ENCODE measurements at places on chromosomes 16 and 17.
A peak's percentile ranks its signal among the peaks of the same experiment; 100 is the strongest.

GRCh38 chr16:17362183-17362582, 108.6 kb downstream of the XYLT1 start:
- no peak for DNase-seq

DNA sequence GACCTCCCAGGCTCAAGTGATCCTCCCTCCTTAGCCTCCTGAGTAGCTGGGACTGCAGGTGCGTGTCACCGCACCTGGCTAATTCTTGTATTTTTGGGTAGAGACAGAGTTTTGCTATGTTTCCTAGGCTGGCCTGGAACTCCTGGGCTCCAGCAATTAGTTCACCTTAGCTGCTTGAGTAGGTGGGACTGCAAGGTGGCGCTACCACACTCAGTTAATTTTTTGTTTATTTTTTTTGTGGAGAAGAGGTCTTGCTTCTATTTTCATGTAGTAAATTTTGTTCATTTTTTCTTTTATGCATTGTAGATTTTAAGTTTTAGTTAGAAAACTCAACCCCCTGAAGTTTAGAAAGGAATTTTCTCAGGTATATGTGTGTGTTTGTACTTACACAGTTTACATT, 21.7 kb downstream of the RNF135 start:
- no peak for DNase-seq

DNA sequence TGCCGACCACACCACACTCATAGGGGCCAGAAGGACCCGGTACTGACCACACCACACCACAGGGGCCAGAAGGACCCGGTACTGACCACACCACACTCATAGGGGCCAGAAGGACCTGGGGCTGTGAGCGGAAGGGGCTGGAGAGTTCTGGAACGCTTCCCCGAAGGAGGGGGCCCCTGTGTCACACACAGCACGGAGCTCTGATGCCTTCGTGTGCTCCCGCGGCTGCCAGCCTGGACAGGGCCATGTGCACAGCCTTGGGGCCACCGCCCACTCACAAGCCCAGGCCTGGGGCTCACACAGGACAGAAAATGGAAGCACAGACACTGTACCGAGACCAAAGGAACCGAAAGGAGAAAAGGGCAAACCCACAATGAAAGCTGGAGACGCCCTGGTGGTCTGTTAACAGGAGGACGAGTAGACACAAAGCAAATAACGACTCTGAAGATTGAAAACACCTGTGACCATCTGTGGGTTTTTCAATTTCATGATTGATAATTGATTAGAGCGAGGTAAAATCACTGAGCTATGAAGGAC, 106.5 kb upstream of the METRNL start:
- DNase-seq = no peak

GRCh38 chr17:31568121-31568520, 176.6 kb downstream of the RAB11FIP4 start:
- no peak for DNase-seq

GRCh38 chr17:50710650-50711049, 2.9 kb upstream of the ANKRD40 start:
- no peak for DNase-seq

DNA sequence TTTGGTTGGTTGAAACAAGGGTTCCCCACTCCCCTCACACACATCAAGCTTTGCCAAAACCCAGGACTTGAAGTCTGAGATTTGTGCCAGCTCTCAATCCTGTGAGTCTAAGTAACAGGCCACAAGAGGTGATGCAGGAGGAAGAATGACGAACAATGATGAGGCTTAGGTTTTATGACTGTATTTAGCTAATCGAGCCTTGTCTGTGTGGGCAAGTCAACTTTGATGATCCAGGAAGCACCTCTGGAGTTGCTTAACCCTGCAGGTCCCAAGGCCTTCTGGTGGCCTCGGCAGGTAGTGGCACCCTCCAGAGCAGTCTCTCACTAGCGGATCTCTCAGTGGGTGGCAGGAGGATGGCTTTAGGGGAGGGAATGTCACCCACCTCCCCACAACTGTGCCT, 28.7 kb downstream of the CDK5RAP3 start:
- DNase-seq = no peak

DNA sequence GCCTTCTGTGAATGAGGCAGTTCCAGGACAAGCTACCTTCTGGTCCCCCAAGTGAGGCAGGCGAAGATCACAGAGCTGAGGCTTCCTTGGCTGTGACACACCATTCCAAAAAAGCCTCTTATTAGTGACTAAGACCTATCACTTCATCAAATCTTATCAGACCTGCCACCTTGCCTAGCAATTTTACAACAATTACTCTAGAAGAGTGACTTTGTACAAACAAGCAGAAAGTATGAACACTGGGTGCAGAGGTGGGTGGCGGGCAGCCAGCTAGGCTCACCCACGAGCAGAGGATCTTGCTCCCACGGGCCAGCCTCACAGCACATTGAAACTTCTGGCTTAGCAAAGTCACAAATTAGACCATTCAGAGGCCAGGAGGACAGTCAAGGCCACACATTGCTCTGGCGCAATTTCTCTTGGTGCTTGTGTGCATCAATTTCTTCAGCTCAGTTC, 2.2 kb upstream of the ICAM2 start:
- DNase-seq = no peak

- peak; percentile 5 for DNase-seq
Observed at GRCh38 chr16:23025692-23026307, 123.5 kb downstream of the USP31 start.

- DNase-seq = no peak
Observed at GRCh38 chr17:76011951-76012350, 11.3 kb downstream of the CDK3 start.

DNA sequence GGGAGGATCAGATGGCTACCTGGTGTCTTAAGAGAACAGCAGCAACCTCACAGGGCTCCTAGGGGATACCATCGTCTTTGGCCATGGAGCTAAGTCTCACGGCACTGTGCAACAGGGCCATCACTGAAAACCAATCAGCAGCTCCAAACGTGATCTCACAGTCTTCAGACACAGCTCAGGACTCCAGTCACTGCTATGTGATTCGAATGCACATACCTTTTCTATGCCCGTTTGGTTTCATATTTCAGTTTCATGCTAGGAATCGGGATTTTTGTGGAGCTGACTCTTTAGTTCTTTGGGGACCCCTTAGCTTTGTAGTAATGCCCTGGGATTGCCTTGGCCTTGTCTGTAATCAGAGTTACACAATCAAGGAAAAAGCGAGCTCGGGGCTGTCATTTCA, 162.8 kb upstream of the CDH11 start:
- DNase-seq = no peak

DNA sequence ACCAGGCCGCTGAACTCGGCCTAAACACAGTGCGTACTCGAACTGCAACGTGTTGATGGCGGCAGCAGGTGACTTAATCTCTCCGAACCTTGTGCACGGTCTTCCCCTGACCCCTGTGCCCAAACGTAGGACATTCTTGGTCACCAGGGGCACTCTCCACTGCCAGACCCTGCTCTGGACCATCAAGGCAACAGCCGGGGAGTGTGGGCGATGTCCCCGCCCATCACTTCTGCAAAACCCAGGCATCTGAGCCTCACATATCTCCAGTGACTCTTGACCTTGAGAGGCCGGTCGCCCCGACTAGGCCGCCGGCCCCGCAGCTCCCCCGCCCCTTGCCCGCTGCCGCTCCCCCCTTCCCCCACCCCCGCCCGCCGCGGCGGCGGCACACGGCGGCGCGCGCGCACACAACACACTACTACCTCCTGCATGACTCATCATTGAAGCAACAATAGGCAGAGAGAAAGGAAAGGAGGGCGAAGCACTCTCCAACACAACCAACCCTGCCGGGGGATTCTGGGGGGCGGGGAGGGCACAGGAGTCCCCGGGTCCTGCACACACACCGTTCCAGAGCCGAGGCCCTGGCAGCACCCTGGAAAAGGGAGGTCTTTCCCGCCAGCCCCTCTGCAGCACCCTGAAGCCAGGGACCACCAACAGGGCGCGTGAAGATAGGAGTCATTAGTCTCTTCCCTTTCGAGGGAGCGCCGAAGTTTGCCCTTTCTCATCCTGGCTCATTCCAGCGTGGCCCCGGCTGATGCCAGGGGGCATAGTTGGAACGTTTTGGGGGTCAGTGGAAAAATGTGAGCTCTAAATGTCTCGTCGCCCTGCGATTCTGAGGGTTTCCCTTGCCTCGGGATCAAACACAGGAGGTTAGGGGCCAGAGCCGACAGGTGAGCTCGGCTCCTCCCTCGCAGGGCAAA, 1.9 kb downstream of the MNT start:
- DNase-seq = no peak

DNA sequence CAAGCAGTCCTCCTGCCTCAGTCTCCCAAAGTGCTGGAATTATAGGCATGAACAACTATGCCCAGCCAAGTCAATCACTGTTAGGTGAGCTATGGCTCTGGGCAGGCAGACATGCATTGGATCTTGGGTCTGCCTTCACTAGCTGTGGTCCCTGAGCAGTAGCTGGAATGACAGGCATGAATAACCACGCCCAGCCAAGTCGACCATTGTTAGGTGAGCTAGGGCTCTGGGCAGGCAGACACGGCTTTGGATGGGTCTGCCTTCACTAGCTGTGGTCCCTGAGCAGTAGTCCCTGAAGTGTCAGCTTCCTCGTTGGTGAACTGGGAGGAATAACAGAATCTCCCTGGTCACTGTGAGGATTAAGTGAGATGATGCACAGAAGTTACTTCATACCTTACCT, 6.4 kb downstream of the MRM3 start:
- DNase-seq = no peak

DNA sequence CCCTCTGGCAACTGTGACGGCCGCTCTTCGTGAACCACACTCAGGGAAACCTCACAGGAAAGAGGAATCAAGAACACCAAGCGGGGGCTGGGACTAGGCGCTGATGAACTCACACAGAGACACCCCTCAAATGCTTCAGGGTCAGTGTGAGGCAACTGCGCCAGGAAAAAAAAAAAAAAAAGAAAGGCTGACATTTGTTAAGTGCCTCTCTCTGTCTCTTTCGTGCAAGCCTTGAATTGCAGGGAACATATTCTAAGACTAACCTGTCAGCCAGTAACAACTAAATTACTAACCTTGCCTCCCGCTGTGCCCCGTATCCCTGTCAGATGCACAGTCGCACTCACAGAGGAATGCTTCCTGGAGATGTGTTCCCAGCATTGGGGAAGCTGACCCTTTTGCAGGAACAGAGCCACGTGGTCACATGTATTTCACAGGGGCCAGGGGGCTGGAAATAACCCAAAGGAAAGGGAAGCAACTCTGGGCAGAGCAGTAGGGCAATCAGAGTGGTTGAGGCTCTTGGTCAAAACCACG, 247.8 kb downstream of the XYLT1 start:
- DNase-seq = no peak

DNA sequence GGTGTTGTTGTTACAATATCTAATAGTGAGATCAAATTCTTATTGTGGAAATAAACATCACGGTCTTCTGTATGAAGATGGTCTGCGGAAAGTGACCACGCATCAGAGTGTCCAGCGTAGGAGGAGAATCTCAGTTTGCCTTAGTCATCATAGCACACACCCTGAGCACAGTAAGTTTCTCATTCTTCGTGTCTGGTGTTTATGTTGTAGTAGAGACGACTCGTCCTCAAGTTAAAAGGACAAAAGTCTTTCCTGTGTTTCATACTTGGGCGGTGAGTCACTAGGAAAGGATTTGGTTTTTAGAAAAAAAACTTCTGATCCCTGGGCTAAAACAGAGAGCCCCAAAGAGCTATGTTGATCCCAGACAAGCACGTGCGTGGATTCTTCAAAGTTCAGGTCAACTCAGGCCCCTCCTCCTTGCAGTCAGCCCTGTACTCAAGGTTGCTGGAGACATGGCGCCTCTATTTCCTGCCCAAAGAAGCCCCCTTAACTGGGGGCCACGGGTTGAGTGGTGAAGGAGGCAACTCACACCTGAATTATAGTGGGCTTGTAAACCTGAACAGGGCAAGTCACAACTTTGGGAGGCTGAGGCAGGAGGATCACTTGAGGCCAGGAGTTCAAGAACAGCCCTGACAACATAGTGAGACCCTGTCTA, 170.4 kb downstream of the ZFHX3 start:
- DNase-seq = peak; percentile 85

GRCh38 chr17:33982909-33983308, 272.2 kb upstream of the CCL2 start:
- no peak for DNase-seq

- DNase-seq = no peak
Observed at GRCh38 chr17:82228278-82228841, 482 bp upstream of the SLC16A3 start.

- no peak for DNase-seq
Observed at GRCh38 chr16:49552313-49552928, 178.8 kb downstream of the C16orf78 start.

- no peak for DNase-seq
Observed at GRCh38 chr17:27818401-27819105, 18.2 kb upstream of the NOS2 start.

Data from HS-5 (cell line).